ENCODE measurements at places on chromosomes 3 and 15.

DNA sequence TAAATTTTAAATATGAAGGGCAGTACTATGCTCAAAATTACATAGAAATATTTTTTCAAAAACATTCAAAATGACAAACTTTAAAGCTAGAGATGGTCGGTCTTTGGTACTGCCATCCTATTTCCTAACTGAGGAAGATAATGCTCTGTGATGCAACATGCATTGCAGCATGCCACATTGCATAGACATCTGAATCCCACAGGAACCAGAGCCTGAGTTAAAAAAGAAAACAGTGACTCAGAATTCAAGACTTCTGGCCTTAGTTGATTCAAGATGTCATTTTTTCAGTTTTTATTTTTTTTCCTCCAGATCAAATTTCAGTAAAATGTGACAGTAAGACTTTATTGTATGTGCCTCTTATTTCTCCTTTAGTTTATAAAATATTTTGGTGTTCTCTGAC is 33.1 kb downstream of the TP63 start:
- DNase-seq: no peak

GRCh38 chr3:155423526-155424322 is 130.2 kb upstream of the STRIT1 start:
- DNase-seq: no peak

- no peak for DNase-seq
These were observed 644.1 kb upstream of the ARRDC4 start for GRCh38 chr15:97316362-97316761.

DNA sequence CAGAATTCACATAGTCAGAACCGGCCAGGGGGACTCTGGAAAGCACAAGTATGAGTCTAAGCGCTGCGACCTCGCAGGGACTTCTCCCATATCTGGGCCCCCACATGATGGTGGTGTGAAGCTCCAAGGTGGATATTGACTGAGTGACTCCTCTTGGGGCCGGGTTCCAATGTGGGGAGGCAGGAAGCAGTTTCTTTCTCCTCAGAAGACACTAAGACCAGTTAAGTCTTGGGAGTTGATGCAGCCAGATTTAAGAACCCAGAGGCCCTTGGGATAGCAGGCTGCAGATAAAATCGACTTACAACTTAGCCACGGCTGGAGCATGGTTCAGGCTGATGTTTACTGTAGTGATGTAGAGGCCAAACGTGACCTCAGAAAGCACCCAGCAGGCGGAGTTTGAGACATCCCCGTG is 55.4 kb upstream of the KLF13 start:
- DNase-seq: no peak

GRCh38 chr15:45205192-45205591 is 17.4 kb upstream of the SHF start:
- peak; percentile 80 for DNase-seq

DNA sequence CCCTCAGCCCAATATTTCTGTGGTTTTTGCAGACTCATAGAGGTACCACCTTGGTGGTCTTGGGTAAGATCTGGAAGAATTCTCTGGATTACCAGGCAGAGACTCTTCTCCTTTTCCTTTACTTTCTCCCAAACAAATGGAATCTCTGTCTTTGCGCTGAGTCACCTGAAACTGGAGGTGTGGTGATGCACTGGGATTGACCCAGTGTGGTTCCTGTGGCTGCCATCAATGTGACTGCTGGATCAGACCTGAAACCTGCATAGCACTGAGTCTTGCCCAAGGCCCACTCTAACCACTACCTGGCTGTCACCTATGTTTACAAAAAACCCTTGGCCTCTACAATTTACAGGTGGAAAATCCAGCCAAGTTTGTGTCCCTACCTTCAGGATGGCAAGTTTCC is 295.3 kb downstream of the RBMS3 start:
- DNase-seq: no peak

- DNase-seq: no peak
These were observed 734.1 kb downstream of the GBE1 start for GRCh38 chr3:81027344-81027743.

DNA sequence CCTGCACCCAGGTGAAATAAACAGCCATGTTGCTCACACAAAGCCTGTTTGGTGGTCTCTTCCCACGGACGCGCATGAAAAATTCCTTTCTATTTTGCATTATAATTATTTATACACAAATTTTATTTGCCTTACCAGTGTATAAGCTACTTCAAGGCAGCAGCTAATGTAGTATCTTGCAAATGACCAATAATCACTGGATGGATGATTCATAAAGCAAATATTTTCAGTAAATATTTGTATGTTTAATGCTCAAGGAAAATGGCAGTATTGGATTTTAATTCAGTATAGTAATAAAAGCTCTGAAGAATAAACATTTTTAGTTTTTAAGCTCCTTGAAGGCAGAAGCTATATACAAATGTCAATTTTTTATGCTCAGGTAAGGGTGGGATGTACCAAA is 158.7 kb upstream of the NANOGP8 start:
- DNase-seq: no peak

GRCh38 chr3:174110761-174111160 is 713.2 kb downstream of the NLGN1 start:
- no peak for DNase-seq

GRCh38 chr3:42680271-42680670 is 5.1 kb upstream of the KLHL40 start:
- no peak for DNase-seq

DNA sequence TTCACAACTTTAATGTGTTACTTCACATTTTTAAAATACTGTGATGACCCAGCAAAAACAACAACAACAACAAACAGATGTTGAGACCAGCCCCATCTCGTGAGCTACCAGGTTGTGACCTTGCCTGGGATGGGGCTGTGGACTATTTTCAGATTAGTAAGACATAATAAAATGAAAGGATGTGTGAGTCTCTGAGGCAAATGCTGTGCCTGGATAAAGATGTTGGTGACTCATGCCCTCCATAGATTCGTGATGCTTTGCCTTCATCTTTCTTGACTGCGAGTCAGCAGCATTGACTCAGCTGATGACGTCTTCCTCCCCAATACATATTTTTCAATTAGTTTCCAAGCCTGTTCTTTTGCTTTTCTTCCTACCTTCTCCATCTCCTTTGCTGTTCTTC is 453.0 kb upstream of the CFAP20DC start:
- DNase-seq: no peak

GRCh38 chr3:141728355-141728892 is 9.7 kb upstream of the RNF7 start:
- DNase-seq: no peak
